ENCODE measurements at places on chromosomes 1 and 21.

DNA sequence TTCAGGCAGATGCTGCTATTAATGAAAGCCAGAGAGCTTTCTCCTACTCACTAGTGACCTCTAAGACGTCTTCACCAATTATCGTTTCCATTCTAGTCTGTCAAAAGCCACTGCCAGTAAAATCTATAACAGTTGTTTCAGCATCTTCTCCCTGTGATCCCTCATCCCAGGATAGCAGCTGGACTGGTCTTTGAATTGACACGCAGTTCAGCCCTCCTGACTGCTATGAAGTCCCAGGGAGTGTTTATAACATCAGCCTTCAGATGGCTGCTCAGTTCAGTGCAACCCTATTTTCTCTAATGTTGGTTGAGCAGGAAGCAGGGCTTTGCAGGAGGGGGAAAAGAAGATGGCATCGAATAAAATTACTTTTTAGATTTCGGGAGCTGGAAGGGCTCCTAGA is 23.6 kb upstream of the MARK1 start:
- DNase-seq, result no peak

DNA sequence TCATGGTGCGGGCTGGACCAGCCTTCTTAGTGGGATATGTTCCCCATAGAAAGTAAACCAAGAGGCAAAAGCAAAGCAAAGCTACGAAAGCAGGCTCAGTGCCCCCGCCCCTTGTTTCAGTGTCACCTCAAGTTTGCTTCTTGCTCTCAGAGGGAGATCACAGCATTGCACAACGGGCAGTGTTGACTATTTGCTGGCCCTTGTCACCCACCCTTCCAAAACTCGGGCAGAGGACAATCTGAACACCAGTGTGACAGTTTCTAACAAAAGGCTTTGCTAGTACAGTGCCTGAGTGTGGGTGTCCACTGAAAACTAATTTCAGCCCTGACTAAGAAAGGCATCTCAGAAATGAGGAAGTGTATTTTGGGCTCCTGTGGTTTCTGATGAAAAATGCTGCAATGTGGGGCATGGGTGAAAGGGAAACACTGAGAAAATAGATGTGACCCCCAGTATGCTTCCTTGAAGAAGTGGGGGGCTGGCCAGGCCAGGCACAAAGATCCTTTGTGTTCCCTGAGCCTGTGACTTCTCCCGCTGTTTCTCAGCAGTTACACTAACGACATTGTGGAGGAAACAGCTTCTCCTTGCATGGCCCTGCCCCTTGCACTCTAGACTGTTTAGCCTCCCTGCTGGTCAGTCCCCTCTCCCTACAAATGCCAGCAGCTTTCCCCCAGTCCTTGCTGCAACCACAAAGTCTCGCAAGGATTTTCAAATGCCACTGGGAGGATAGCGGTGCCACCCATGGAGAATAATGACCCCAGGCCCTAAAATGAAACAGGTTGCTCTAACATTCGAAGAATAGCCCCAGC is 33.3 kb upstream of the KCNE1 start:
- peak; percentile 96 for DNase-seq

GRCh38 chr1:203640117-203640516 is 13.5 kb downstream of the ATP2B4 start:
- DNase-seq, result no peak

GRCh38 chr1:152182944-152183361 is 23.9 kb upstream of the RPTN start:
- peak; percentile 48 for DNase-seq

- no peak for DNase-seq
Measured at GRCh38 chr1:111191496-111191895, 8.9 kb downstream of the DENND2D start.

- no peak for DNase-seq
Measured at GRCh38 chr1:227767401-227768124, 32.3 kb downstream of the SNAP47 start.

All from suppressor macrophage treated with lipopolysaccharide for 1 hour (primary cell).